ENCODE measurements at places on chromosomes 3 and 15.

DNA sequence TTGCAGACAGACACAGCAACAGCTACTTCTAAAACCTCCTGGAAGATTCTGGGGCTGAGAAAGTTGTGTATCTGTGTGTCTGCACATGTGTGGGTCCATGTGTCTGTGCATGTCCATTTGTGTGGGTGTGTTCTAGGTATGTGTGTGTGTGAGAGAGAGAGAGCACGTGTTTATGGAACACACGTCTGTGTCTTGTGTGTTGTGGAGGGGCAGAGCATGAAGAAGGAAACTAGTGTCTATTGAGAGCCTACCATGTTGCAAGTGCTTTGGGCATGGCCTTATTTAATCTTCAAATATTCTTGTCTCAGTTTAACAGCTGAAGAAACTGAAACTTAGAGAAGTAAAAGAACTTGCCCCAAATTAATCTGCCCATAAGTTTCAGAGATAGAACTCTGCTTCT, 327.5 kb downstream of the UACA start:
- no peak for DNase-seq

GRCh38 chr3:129481766-129482332, 41.8 kb downstream of the IFT122 start:
- no peak for DNase-seq

DNA sequence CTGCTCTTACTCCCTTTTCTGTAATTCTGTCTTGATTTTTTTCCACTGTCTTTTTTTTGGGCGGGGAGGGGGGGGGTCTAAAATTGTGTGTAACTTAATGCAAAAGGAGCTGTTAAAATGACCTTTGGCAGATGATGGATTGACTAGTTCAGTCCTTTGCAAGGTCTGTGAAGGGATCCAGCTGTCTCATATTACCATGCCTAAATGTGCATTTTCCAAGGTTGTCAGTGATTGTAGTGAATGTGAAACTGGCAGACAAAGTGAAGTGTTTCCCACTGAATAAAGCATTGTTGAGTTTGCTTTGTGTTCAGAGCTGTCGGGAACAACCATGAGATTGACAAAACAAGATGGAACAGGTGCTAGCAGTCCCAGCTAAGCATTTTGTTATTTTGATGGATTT, 110.1 kb upstream of the SKOR1 start:
- no peak for DNase-seq

DNA sequence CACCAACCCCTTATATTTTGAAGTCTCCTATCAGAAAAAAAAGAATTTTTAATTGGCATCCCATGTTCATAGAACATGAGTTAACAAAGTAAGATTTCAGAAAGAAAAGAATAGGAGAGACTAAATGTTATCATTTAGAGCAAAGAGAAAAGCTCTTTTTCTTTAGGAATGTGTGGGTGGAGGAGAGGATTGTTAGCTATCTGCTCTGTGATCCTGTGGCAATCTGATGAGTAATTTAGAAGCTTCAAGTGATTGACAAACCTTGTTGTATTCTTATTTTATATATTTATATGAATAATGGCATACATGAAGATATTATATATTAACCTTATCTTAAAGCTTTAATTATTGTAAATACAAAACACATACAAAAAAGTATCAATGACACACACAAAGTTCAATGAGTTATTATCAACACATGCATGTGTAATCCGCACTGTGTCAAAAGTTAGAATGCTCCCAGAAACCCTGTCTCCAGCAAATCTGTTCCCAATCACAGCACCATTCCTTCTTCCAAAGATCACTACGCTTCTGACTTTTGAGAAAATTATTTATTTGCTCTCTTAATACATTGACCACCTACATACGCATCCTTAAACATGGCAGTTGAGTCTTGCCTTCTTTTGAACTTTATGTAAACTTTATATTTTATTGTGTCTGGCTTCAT, 907.4 kb downstream of the MCTP2 start:
- no peak for DNase-seq

DNA sequence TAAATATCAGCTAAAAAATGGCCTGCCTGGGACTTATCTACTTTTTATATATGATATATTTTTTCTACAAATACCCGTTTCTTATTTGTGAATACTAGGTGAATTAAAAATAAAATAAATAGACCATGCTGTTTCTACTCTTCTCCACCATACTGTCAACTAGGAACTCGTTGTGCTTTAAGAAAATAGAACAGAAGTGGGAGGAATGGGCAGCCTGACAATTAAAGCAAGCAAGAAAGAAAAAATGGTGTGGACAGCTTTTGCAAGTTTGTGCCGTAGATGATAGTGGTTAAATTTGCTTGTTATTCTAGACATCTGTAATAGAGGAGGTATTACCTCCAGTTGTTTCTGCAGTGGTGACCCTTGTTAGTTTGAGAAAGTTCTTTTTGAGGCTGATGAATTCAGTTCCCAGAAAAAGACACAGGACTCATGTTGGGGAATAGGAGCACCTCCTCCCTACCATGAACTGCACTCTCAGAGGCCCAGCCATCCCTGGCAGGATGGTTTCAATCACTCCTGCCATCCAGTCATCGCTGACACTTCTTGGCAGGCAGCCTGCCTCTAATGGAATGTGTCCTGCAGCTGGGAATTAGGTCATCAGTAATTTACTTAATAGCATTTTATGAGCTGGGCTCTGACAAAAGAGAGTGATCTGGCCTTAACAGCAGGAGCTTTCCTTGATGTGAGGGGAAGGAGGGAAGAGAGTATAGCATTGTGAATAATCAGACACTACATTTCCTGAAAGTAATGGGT, 105.0 kb upstream of the GAP43 start:
- DNase-seq, result peak; percentile 97

DNA sequence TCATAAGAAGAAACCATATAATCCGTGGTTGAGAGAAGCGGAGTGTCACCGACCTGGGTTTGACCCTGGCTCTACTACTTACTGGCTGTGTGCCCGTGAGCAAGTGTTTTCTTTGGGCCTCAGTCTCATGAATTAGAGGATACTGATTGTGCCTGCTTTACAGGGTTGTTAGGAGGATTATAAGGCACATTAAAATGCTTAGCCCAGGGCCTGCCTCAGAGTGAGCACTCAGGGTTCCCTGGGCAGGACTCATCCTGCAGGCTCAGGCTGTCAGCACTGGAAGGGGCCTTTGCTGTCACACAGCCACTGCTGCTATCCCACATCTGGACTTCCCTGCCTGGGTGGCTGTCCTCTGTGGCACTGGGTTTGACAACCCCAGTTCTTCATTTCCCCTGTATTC, 4.7 kb downstream of the PLA2G4F start:
- DNase-seq, result peak; percentile 32

DNA sequence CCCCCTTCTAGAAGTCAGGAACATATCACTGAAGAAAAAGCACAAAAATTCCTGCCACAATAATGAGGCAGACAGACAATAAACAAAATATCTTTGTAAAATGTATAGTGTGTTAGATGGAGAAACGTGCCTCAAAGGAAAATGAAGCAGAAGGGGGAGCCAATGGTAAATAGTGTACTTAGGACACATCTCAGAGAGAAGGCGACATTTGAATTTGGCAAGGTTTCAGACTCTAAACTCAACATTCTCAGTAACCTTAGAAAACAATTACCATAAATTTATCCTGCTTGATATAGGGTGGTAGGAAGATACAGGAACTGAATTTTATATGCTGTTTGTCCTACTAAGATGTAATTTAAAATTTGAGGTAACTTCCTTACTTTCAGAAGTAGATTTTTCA, 52.6 kb upstream of the PTX3 start:
- no peak for DNase-seq

GRCh38 chr3:13132281-13132680, 59.1 kb upstream of the IQSEC1 start:
- DNase-seq, result peak; percentile 53

DNA sequence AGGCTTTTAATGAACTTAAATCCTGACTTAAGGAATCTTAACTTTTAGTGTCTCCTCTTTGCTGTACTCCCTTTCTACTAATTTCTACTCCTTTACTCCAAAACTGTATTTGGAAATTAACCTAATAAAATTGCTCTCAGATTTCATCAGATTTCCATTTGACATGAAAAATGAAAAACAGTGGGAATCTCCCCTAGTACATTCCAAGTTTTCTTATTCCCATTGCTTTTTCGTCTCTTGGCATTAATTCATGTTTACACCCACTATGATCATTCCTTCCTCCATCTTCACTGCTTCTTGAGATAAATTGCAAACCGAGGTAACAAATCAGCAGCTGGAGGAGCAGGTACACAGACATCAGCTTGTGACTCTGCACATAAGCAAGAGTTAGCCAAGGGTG, 208.7 kb downstream of the VGLL3 start:
- DNase-seq, result no peak

DNA sequence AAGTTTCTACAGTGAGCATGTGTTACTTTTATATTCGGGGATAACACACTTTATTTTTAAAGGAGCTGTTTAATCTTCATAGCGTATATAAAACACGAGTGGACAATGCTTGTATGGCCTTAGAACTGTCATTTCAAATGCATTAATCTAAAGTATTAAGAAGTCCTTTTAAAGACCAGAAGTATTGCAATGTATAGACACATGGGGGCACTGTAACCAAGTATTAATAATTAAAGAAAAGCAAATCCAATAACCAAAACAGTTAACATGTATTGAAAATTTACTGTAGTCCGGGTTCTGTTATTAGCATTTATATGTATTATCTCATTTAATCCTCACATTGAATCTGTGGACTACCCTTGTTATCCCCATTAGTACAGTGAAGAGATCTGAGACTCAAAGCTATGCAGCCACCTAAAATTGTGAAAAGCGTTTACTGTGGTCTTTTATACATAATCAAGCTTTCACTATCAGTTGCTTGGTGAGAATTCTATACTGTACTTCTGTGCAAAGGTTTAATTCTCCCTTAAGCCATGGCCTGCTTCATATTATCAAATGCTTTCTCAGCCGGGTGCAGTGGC, 10.1 kb downstream of the ARL14 start:
- peak; percentile 68 for DNase-seq

DNA sequence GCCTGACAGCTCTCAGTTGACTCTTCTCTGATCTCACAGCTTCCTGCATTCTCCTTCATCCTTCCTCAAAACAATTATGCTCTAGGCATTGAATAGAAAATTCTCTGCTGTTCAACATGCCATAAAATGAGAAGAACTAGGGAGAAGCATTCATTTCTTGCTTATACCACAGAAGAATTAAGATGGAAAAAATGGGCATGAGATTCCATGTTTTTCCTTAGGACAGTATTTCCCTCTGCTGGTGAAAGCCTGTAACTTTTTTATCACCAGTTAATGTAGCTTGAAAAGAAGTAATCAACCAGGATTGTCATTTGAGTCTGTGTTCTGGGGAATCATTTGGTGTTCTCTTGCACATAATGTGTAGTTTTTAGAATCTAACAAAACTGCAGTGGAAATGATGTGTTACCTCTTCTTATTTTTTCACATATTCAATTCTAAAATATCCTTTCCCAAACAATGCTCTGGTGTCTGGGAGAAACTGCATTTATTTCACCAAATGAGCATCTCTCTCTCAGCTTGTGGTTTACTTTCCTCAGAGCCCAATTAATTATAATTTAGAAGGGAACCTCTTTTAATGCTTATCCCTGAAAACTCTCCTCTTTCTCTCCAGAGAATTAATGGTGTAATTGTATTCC, 92.8 kb upstream of the DCBLD2 start:
- peak; percentile 59 for DNase-seq

GRCh38 chr3:31482493-31483200, 50.1 kb upstream of the STT3B start:
- DNase-seq, result no peak

DNA sequence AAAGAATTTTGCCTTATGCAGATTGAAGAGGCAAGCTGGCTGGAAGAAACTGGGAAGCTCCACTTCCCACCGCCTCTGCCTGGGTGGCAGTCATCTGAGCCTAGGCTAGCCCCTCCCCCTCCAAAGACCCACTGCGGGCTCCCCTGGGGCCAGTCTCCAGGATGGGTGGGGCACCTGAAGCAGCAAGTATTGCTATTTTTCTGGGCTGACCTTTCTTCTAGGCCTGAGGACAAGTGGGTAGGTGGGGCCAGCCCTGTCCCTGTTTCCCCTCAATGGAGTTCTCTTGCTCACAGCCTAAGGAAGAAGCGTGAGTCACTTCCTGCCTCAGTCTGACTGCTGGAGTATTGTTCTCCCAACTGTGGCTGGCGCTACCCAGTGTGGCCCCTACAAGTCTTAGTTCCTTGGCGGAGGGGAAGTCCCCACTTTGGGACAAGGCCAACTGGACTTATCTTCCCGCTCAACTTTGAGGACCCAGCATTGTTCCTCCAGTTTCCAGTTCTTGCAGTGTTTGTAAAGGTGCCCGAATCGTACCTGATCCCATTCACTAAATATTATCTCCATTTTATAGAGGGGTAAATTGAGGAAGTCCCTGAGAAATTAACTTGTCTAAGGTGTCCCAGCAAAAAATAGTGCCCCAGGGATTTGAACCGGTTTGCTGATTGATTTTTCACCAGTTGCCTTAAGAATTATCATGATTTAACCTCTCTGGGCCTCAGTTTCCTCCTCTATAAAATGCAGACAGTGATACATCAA, 1.4 kb downstream of the FURIN start:
- DNase-seq, result peak; percentile 68

DNA sequence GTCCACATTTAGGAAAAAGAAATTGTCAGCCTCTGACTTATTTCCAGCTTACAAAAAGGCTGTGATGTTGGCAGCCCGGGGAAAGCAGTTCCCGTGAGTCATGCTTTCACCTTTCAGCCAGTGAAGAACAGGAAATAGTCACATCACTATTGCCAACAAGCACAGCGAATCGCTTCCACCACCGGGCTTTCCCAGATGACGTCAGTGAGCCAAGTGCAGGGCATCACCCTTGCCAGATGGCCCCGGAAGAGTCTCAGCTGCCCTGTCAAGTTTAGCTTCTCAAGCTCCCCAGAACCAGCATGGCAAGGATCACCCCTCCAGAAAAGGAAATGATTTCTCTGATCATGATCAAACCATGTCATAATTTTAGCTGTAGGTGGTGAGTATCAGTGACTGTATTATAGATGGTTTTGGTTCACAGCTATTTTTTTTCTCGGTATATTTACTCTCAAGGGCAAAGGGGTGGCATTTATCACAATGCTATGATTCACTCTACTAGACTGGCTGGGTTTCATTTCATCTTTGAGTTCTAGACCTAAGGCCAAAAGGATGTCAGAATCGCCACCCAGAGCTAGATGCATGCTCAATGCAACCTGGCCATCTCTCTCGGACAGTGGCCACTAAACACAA, 32.9 kb downstream of the B3GNT5 start:
- DNase-seq, result peak; percentile 64

- no peak for DNase-seq
Observed at GRCh38 chr15:80061582-80061981, 2.1 kb downstream of the ZFAND6 start.

GRCh38 chr15:84844964-84845363, 27.8 kb downstream of the ALPK3 start:
- no peak for DNase-seq

DNA sequence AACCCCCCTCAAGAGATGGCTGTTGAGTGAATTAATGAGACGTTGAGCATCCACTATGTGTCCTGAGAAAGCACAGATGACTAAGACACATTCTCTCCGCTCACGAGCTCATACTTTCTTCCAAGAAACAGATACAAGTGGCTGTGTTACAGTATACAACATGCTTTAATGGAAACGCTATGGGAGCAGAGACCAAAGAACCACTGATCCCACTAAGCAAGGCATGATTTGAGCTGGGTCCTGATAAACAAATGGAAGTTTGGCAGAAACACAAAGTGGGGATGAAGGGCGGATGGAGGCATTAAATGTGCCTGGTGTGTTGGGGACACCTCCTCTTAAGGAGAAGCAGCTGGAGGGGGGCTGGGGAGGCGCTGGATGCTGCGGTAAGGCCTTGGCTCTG, 129.4 kb downstream of the UACA start:
- DNase-seq, result no peak

All from NCI-H82 (cell line).